G401 (cell line): ENCODE measurements at places on chromosomes 2 and 18. TPM values are rescaled to one million over a fixed set of nuclear protein-coding genes. Genes with fewer than 3 reads are reported as not detected.

DNA sequence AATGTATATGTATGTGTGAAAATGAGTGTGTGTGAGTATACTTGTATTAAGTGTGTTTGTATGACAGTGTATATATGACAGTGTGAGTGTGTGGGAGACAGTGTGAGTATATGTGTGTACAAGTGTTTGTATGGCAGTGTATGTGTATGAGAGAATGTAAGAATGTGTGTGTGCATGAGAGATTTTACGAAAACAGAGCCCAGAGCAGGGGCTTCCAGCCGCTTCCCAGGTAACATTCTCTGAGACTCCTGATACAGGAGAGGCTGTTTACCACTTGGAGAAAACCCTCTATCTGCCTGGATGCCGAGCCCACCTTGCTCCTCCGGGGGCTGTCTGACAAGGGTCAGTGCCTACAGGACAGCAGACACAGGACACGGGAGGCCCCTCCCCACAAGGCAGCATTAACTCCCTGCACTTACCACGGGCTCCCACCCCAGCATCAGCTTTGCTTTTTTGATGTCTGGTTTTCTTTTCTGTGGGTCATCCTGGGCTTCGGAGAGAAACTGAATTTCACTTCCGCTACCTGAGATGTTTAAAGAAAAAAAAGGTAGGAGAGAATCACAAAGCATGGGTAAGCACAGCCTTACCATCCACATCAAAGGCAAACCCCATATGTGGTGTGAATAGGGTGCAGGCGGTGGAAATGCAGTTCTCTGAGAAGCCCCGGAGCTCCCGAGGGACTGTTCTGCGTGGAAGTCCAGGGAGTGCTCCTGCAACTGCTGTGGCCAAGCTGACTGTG, 97.6 kb downstream of the UXS1 start:
- DNase-seq = no peak

- no peak for DNase-seq
Measured at GRCh38 chr2:183185534-183185933, 61.3 kb downstream of the NUP35 start.

Gene ANKRD29
- total RNA-seq = not detected in 2 replicates

DNA sequence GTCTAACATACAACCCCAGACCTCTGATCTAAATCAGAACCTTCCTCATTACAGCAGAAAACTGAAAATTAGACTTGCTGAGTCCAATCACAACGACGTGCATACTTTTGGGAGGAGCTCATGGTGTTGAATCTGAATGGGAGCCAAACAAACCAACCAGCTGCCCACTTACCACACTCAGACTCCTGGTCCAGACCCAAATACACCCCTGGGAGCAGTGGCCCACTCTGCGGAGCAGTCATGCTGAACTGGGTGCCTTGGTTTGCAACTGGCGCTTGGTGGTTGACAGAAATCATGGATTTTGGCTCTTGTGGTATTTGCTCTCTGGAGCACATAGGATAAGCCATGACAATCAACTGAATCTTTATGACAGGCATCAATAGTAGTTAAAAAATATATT, 253.6 kb upstream of the TNP1 start:
- DNase-seq = no peak

DNA sequence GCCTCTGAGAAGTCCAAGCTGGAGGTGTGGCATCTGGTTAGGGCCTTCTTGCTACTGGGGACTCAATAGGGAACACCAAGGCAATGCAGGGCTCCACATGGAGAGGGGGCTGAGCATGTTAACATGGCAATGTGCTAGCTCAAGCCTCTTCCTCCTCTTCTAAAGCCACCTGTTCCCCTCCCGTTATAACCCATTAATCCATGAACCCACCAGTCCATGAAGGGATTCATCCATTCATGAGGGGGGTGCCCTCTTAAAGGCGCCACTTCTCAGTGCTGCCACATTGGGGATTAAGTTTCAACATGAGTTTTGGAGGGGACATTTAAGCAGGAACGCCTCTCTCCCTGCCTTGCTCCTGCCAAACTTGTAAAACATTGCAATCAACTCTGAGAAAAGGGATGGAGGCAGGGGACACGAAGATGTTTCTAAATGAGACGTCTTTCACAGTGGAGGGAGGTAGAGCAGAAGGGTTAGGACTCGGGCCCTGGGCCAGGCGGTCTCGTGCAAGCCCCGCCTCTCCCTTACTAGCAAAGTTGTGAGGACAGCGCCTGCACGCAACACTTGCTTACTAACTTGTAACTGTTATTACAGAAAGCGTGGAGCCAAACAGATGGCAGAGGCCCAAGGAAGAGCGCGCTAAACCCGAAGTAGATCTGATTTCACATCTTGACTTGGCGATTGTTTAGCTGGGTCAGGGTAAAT, 118.2 kb upstream of the ZNF516 start:
- no peak for DNase-seq

GRCh38 chr2:84959566-84960506, 11.1 kb upstream of the KCMF1 start:
- peak; percentile 32 for DNase-seq

Gene UBE2F
- total RNA-seq = 86.4 and 143 TPM in 2 replicates

Gene CABLES1
- total RNA-seq = 8.9 and 11.8 TPM in 2 replicates

- DNase-seq = peak; percentile 69
Measured at GRCh38 chr2:85750587-85751575, 2.9 kb upstream of the ATOH8 start.

DNA sequence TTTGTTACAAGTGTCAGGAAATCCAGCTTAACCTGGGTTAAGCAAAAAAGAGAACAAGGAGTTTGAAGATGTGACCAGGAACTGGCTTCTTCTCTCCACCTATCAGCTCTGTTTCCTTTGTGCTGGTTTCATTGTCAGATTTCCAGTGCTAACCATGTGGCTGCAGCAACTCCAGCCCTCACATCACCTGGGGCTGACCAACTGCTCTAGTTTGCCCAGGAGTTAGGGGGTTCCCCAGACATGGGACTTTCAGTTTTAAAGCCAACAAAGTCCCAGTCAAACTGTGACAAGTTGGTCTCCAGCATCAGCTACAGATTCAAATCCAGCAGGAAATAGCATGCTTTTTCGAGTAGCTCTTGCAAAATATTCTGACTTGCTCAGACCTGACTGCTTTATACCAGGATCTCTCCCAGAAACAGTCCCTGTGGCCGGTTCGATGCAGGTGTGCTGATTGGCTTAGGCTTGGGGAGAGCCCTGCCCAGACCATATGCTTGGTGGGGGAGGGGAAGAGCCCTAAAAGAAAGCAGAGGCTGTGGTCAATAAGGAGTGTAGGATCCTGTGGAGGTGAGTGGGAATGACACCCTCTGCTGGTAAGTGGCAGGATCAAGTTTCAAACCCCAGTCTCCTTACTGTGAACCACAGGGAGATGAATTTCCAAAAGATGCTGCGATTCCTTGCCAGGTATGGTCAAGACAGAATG, 49.5 kb downstream of the KCNE4 start:
- DNase-seq = peak; percentile 20

DNA sequence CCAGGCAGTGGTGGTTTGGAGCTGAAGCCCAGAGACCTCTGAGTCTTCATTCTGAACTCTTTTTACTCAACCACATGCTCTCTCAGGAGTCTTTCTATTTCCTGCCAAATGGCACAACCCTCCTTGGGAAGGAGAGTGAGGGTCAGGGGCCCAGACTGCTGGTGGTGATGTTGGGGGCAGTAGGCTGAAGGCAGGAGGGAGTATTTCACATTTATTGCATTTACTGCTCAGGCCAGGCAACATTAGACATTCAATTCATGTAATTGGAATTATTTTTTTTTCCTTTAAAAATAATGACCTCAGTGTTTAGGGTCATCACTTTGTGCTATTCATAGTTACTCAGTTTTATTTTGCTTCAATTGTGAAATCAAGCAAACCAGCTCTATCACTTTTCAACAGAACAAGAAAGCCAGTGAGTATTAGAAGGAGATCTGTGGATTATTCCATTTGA, 311.3 kb upstream of the NT5C1B start:
- no peak for DNase-seq

- peak; percentile 63 for DNase-seq
Measured at GRCh38 chr2:99140056-99140859, 1.2 kb upstream of the C2orf15 start.

Gene GAREM2
- total RNA-seq = 8.6 and 12.8 TPM in 2 replicates

DNA sequence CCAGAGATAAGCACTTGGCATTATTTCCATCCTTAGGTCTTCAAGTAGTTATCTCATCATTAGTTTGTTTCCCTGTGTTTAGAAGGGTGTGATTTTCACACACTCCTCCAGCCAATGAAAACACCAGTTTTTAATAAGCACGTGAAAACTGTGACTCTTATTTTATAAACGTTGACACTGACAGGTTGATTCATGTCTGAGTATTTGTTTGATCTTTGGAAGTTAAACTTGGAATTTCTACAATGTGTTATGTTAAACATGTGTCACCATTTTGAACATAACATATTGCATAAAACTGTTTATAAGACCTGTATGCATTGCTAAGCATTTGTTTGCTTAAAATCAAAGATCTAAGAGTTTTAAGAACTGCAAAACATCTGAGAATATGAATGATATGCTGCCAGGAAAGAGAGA, 27.6 kb downstream of the SLC40A1 start:
- no peak for DNase-seq

Gene PROKR1
- not detected in 2 replicates for total RNA-seq

GRCh38 chr2:148531669-148532428, 112.7 kb upstream of the EPC2 start:
- no peak for DNase-seq

Gene DSG1
- total RNA-seq = not detected in 2 replicates

GRCh38 chr2:170679607-170680079, 35.5 kb upstream of the SP5 start:
- DNase-seq = peak; percentile 22

Gene ST8SIA5
- total RNA-seq = not detected in 2 replicates

GRCh38 chr2:20576598-20577115, 74.2 kb downstream of the HS1BP3 start:
- DNase-seq = no peak

DNA sequence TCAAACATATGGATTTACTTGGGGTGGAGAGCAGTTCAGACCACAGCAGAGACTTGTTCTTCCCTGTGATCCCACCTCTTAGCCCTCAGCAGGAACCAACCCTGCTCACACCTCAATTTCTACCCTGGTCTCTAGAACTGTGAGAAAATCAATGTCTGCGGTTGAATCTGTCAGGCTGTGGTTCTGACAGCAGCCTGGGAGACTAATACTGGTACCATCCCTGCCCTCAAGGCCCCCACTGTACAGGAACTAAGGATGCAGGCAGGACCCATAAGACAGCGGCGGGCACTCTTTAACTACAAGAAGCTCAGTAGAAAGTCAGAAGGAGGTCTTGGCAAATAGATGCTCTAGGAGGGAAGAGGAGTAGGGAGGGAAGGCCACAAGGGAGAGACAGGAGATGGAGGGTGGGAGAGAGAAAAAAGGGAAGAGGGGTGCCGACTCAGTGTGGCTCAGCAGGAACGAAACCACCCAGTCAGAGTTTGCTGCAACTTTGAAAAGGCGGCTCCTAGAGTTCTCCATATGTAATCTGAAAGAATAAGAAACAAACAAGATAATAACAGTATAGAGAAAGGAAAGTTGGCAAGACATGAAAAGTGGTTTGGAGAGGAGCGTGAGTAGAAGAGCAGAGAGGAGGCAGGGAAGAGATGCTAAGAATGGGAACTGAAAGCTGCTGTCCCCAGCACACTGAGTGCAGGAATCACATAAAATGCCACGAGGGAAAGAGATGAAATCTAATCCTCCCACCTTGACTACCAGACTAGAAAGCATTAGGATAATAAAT, 323.9 kb upstream of the ID2 start:
- DNase-seq = no peak

- peak; percentile 66 for DNase-seq
Measured at GRCh38 chr2:66437691-66438497, 3.0 kb downstream of the MEIS1 start.

DNA sequence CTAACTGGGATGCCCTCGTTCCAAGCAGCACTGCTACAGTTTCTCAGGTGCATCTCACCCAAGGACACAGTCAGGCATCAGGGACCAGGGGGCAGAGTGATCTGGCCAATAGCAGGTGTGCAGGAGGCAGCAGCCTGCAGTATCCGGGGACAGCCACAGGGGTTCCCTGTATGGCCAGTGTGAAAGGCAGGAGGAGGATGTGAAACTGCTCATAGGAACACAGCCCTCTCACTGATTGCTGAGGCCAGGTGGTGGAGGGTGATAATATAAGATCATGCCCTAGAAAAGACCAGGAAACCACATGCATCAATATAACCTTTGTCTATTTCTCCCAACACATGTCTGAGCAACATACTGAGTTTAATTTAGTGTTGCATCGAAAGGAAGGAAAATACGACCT, 112.7 kb upstream of the TACR1 start:
- DNase-seq = no peak

Gene HAAO
- total RNA-seq = not detected in 2 replicates

GRCh38 chr18:13558124-13558523, 168.2 kb downstream of the FAM210A start:
- DNase-seq = peak; percentile 46

- no peak for DNase-seq
Measured at GRCh38 chr2:36658277-36658748, 38.2 kb upstream of the VIT start.

Gene AGXT
- not detected in 2 replicates for total RNA-seq

DNA sequence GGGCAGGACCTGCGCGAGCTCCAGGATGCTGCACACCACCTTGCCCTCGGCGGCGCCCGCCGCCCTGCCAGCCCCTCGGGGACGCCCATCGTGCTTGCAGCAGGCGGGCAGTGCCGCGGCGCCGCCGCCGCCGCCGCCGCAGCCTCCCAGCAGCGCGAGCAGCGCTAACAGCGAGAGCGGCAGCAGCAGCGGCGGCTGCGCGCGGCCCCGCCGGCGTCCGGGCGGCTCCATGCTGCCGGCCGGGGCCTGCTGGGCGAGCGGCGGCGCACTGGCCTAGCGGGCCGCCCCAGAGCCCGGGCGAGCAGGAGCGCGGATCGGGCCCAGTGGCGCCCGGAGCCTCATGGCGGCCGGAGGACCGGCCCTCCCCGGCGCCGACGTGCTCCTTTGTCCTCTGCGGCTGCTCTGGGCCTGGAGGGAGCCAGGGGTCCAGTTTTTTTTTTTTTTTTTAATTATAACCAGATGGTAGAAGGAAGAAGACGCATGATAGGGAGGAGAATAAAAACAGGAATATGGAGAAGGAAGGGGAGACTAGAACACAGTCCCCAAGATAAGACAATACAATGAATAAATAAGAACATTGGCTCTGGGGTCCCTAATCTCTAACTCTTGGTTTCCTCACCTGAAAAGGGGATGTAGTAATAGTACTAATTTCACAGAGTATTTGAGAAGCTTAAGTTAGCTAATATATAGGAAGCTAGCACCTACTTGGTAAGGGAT, 17.1 kb upstream of the ANKRD62 start:
- peak; percentile 18 for DNase-seq

Gene MALL
- total RNA-seq = 0.92 and 1.5 TPM in 2 replicates

Gene ANKRD62
- not detected in 2 replicates for total RNA-seq

Gene ANAPC1
- total RNA-seq = 62.2 and 74.6 TPM in 2 replicates

GRCh38 chr18:78722929-78723710, 256.5 kb upstream of the SALL3 start:
- DNase-seq = no peak

DNA sequence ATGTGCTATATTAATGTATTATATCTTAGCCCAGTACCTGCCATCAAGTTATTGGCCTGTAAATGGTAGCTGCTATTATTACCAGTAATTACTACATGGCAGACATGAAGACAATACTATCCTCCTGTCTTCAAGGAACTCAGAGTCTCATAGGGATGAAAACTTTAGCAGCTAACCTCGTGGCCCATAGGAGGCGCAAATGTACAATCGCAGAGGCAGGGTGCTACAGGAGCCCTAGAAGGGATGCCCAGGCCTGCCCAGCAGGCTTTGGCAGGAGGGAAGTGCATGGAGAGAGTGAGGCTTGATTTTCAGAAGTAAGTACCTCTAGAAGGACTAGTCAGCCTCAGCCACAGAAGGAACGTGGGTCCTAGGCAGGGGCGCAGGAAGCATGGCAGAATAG, 44.7 kb upstream of the KIDINS220 start:
- no peak for DNase-seq

GRCh38 chr2:160373263-160373662, 120.3 kb downstream of the RBMS1 start:
- DNase-seq = no peak
